ENCODE measurements at places on chromosomes 16 and 17. TPM values are rescaled to one million over a fixed set of nuclear protein-coding genes. Genes with fewer than 3 reads are reported as not detected.

Gene KRT31
- not detected for total RNA-seq

Gene LMF1
- total RNA-seq = 9.0 TPM

Gene CCL16
- not detected for total RNA-seq

Gene TMEM204
- total RNA-seq = not detected

Gene OR1A1
- total RNA-seq = not detected

Gene CD79B
- total RNA-seq = not detected

Gene SPNS3
- 0.06 TPM for total RNA-seq

Gene FNDC8
- not detected for total RNA-seq

Gene CD300LG
- total RNA-seq = not detected

Gene CRK
- 73.4 TPM for total RNA-seq

Gene MTMR4
- total RNA-seq = 8.5 TPM

Gene NDRG4
- 26.9 TPM for total RNA-seq

Gene CCDC200
- not detected for total RNA-seq

Gene TUBD1
- 12.4 TPM for total RNA-seq

Gene LRRC36
- 0.09 TPM for total RNA-seq

Gene ZSCAN10
- 0.03 TPM for total RNA-seq

Gene FA2H
- total RNA-seq = 33.5 TPM

Gene MT1X
- total RNA-seq = 332 TPM

Gene CACNA1H
- total RNA-seq = 14.7 TPM

Gene C17orf78
- total RNA-seq = not detected

Gene TNFRSF17
- total RNA-seq = not detected

Gene GP1BA
- total RNA-seq = not detected

Gene CES4A
- 1.9 TPM for total RNA-seq

Gene KCNH6
- not detected for total RNA-seq

Gene NETO2
- total RNA-seq = 88.8 TPM

Gene ADGRG1
- 234 TPM for total RNA-seq

Gene SDR42E2
- not detected for total RNA-seq

Gene AIPL1
- total RNA-seq = not detected

Gene GRB7
- total RNA-seq = 6.9 TPM

Gene CX3CL1
- total RNA-seq = 0.13 TPM

Gene SLC7A6
- 29.7 TPM for total RNA-seq

Gene CACNG1
- total RNA-seq = 0.25 TPM

Gene TMEM97
- total RNA-seq = 51.5 TPM

Gene NHLRC4
- total RNA-seq = 0.23 TPM

Gene KCNJ2
- total RNA-seq = 0.09 TPM

Gene EVI2A
- not detected for total RNA-seq

Gene HS3ST4
- not detected for total RNA-seq

Gene KRTAP1-5
- not detected for total RNA-seq

Gene BRCA1
- total RNA-seq = 26.2 TPM

Gene KRT32
- total RNA-seq = not detected

Gene DPEP2
- total RNA-seq = not detected

Gene MAF
- 0.13 TPM for total RNA-seq

Gene ALOX12
- not detected for total RNA-seq

Gene GABARAP
- total RNA-seq = 772 TPM

Gene FUS
- 516 TPM for total RNA-seq

Gene KLHL10
- total RNA-seq = 0.07 TPM

Gene CD300A
- 0.12 TPM for total RNA-seq

Gene PLA2G15
- total RNA-seq = 16.1 TPM

Gene PABPN1L
- not detected for total RNA-seq

Gene RAPGEFL1
- total RNA-seq = 2.8 TPM

Gene ABCC3
- total RNA-seq = 153 TPM

Gene PKMYT1
- 58.3 TPM for total RNA-seq
